Activated naive CD4-positive, alpha-beta T cell (primary cell): ENCODE measurements at places on chromosomes 12 and 14.

DNA sequence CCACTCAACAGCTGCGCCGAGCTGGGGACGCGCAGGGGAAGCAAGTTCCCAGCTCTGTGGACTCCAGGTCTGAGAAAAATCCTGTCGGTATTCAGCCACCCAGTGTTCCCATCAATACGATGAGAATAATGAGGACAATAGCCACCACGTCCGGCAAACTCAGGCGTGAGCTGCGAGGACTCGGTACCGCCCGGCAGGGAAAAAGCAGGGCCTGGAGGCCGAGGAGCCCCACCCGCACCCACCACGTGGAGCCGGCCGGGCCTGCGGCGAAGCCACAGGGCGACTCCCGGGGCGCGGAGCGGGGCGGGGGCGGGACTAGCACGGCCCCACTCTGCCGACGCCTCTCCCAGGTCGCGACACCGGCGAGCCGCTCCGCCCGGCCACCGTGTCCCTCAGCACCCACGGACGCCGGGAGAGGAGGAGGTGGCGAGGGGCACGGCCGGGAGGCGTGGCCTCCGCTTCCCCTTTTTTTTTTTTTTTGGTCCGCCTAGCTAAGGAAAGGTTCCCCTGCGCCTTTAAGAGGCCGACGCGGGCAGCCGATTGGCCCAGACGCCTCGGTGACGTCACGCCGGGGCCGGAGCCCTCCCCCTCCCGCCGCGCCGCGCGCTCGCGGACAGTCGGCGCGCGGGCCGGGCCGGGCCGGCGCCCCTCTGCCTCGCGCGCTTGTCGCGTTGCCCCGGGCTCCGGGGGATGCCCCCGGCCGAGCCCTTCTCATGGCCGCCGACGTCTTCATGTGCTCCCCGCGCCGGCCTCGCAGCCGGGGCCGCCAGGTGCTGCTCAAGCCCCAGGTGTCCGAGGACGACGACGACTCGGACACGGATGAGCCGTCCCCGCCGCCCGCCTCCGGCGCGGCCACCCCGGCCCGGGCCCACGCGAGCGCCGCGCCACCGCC lies at the start of gene MLXIP:
TSS of gene MLXIP (plus strand) at position 616 of the 892 bp plus-strand sequence. CDS start at position 714, 98 bp downstream.
- DNase-seq = peak; percentile 61

DNA sequence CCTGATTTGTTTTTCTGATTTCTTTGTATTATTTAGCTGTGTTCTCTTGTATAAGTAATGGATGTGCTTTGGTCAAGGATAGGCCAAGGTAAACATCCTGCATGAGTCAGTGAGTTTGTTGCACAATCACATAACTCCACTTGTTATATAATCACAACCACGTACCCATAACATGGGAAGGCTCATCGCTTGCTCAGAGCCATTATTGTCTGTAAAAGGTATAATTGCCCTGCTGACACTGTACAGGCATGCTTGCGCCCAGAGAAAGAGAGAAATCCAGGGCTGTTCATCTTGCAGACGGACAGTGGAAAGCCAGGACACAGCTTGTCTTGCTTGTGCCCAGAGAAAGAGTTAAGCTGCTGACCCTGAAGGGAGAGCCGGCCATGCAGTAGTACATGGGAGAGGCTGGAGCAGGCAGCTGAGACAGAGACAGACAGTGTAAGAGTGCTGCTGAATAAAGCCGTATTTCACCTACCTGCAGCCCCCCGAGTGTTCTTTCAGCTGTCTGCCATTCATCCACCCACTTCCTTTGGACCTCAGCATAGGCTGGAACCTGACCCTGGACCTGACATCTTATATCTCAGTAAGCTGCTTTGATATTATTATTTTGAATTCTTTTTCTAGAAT lies 174.7 kb upstream of the DAAM1 start:
- DNase-seq = no peak

DNA sequence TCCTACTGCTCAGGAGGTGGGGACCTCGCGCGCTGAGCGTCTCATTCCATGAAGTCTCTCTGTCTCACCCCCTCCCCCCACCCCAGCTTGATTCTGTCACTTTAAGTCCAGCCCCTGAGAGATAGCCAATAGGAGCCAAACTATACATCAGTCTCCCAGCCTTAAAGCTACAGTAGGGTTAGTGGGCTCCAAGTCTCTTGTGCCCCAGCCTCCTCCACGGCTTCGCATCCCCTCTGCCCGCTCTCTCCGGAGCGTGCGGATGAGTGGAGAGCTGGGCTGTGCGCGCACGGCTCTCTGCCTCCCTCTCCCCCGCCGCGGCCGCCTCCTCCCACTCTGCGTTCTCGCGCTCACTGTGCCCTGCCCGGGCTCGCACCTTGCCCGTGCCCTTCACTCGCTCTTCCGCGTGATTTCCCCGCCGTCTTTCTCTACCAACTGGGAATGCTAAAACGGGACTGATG lies at the start of gene ESRRB:
TSS of gene ESRRB (plus strand) at position 191 of the 458 bp plus-strand sequence. CDS start at position 456, 265 bp downstream.
- DNase-seq = no peak

GRCh38 chr14:61452452-61452851 lies 131.1 kb downstream of the PRKCH start:
- DNase-seq = no peak

DNA sequence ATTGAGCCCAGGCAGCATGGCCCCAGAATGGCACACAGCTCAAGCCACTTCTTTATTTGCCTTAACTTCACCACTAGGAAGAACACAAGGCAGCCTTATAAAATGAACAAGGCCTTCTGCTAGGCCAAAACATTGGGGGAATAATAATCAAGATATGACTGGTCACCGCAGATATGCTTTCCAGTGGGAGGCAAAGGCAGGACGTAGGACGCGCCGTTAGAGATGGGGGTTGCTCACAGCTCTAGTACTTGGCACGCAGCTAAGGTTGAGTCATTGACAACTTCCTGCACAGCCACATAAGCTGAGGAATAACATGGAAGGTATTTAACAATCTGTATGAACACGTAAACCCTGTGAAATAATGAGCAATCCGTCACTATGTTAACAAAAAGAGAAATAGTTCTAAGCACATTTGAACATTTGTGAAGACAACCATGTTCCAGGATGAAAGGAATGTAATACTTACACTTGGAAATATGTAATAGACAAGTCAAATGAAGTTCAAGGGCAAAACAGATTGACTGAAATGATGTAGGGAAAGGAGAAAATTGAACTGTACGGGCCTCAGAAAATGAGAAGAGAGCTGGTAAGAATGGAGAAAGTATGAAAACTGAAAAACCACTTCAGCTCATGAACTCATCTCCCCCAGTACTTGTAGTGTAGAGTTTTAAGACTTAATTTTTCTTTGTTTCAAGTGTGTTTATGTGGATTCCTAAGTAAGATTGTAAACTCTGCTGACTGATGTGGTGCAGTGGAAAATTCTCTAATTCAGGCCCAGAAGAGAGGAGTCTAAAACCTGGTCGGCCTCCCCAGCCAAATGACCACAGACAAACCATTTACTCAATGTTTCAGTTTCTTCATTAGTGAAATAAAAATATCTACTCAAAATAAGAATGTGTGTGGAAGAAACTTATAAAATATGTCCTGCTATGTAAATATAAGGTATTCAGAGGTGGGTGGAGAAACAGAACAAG lies 59.3 kb upstream of the CCDC91 start:
- no peak for DNase-seq

- DNase-seq = no peak
Observed at GRCh38 chr14:68966872-68967301, 12.2 kb downstream of the ACTN1 start.

DNA sequence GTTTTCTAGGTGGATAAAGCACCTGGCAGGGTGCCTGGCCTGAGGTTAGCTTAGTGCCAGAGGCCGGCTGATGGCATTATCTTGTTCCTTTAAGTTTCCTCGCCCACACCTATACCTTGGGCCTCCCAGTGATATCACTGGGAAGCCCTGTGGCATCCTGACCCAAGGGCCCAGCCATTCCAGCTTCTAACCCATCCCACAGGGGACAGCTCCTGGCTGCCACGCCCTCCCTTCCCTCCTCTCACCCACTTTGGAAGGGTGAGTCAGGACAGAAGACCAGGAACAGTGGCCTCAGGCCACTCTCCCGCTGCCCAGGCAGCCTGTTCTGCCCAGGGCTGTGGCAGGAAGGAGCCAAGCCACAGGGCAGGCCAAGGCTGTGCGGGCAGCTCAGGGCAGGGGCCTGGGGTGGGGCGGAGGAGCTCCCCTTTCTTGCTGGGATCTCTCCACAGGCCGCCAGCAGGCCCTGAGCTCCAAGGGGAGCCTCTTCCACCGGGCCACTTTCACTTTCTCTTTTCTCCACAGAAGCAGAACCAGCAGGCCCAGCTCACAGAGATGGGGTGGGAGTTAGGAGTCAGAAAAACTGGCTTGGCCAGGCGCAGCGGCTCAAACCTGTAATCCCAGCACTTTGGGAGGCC lies 75.1 kb downstream of the IRF2BPL start:
- peak; percentile 19 for DNase-seq

DNA sequence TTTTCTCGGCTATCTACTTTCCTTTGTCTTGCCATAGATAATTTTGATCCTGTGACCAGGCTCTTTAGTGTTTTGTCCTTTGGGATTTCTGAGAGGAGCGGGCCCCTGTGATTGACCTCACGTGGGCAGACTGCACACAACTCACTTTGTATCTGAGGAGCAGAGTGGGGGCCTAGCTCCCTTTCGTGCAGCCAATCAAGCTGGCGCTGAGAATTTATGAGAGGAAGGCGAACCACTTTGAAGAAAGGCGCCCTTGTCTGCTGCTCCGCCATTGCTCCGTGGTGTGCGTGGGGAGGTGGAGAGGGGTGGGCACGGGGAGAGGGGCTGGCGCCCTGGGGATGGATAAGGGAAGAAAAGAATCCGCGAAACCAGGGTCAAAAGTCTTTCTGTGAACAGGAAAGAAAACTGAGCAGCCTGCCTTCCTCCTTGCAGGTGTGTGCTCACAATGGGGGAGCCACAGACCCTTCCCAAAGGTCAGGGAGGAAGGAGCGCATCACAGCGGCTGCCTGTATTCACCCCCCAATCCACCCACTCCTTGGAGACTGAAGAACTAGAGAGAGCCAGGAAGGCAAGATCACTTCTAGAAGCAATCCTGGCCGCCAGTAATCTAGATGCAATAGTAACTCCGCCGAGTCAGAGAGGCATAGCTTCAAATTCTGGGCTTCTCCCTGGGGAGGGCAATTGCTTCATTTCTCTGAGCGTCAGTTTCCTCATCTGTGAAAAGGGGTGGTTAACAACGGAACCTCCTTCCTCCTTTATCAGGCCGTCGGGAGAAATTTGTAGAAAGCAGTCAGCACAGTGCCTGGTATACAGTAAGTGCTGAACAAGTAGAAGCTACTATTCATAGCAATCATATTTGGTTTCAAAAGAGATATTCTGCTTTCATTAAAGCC lies 24.9 kb upstream of the MED13L start:
- no peak for DNase-seq

GRCh38 chr14:38420048-38420447 lies 164.2 kb upstream of the CLEC14A start:
- no peak for DNase-seq

DNA sequence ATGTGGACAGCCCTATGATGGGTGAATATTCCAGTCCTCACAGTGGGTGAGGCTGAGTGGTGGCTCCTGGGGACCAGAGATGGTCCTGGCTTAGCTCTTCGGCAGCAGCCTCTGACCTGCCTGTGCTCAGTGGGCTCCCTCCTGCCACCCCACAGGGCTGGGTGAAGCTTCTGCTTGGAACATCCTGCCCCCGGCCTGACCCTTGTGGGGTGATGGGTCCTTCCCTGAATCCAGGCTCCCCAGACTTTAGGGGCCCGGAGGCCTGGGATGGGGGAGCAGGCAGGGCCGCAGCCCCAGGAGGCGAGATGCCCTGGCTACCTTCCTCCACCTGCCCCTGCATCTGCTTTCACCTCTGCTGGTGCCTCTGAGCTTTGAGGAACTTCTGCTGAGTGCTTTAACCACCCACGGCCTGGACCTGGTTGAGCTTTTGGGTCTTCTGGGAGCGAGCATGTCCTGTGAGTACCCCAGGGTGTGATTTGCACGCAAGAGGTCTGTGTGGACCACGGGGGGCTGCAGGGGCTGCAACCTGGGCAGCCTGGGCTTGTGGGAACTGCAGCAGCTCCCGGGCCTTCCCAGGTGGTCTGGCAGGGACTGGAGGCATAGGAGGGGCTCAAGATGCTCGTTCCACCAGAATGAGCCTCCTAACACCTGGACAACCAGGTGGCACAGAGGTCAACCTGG lies 159.5 kb downstream of the KIF26A start:
- no peak for DNase-seq

- DNase-seq = no peak
Observed at GRCh38 chr12:15726027-15726877, 62.9 kb downstream of the EPS8 start.

- no peak for DNase-seq
Observed at GRCh38 chr12:26096036-26096435, 28.8 kb downstream of the BHLHE41 start.

GRCh38 chr14:29222671-29223268 lies 456.2 kb downstream of the FOXG1 start:
- no peak for DNase-seq

DNA sequence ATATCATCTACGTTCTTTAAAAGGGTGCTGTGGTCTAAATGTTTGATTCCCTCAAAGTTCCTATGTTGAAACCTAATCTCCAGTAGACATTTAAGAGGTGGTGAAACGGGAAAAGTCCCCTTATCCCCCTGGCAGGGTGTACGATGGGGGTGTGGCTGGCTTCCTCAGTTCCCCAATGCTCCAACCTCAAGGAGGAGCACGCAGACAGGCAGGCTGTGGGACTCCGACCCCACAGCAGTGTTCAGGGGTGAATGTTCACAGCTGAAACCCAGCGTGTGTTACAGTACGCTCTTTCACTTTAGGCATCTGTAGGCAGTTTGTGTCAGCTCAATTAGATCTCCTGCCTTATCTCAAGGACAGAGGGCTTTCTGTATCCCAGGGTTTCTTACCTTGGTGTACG lies 73.2 kb downstream of the SEC23A start:
- DNase-seq = no peak

- no peak for DNase-seq
Observed at GRCh38 chr14:61132336-61132735, 148.8 kb downstream of the TMEM30B start.

DNA sequence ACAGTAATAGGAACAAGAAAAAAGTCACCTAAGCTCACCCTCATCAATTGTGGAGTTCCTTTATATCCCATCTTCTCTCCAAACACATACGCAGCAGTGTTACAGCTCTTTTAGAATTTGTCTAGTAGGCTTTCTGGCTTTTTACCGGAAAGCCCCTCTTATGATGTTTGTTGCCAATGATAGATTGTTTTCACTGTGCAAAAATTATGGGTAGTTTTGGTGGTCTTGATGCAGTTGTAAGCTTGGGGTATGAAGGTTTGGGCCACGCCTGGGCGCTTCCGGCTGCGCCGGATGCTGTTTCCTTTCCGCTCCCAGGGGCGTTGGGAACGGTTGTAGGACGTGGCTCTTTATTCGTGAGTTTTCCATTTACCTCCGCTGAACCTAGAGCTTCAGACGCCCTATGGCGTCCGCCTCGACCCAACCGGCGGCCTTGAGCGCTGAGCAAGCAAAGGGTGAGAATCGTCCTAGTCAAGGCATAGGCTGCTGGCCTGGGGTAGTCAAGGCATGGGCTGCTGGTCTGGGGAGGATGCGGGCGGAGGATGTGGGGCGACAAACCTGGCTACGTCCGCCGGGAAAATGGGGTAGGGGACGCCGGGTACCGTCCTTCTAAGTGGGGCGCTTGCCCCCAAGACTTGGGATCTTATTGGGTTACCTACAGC lies at the start of the genes C12orf57 and RNU7-1:
TSS of gene C12orf57 (plus strand) at position 301 of the 659 bp plus-strand sequence. CDS start at position 401, 100 bp downstream.
TSS of gene RNU7-1 (plus strand) at position 95 of the 659 bp plus-strand sequence.
- peak; percentile 81 for DNase-seq

- DNase-seq = no peak
Observed at GRCh38 chr12:57936513-57936883, 4.9 kb upstream of the ATP23 start.
